ENCODE measurements at places on chromosomes 4 and X. TPM values are rescaled to one million over a fixed set of nuclear protein-coding genes. Genes with fewer than 3 reads are reported as not detected.

Gene GPRASP3
- 4.7 TPM for total RNA-seq

Gene HTR2C
- total RNA-seq, result not detected

Gene SASH3
- total RNA-seq, result not detected

Gene STS
- 4.9 TPM for total RNA-seq

Gene PAGE5
- total RNA-seq, result not detected

Gene ZCCHC18
- total RNA-seq, result 3.3 TPM

Gene SYP
- 0.13 TPM for total RNA-seq

Gene DOK7
- not detected for total RNA-seq

Gene HHIP
- 90.9 TPM for total RNA-seq

Gene FDCSP
- total RNA-seq, result not detected

Gene ALAS2
- not detected for total RNA-seq

Gene TCEAL6
- not detected for total RNA-seq

Gene DCTD
- total RNA-seq, result 73.2 TPM

Gene GDPD2
- not detected for total RNA-seq

Gene ATP2B3
- not detected for total RNA-seq

Gene WDR17
- under 0.01 TPM for total RNA-seq

Gene SFRP2
- total RNA-seq, result not detected

Gene PHF8
- total RNA-seq, result 20.0 TPM

Gene MCUB
- total RNA-seq, result 36.5 TPM

Gene RNF150
- total RNA-seq, result 0.25 TPM

Gene HMGN5
- 1.1 TPM for total RNA-seq

Gene CXXC4
- under 0.01 TPM for total RNA-seq

Gene ADH7
- total RNA-seq, result not detected

Gene RS1
- not detected for total RNA-seq

Gene ETDC
- not detected for total RNA-seq

Gene ADAMTS3
- total RNA-seq, result 0.90 TPM

Gene TMEM154
- 0.63 TPM for total RNA-seq

Gene RIPPLY1
- total RNA-seq, result not detected

Gene HSFX1
- total RNA-seq, result 0.26 TPM

Gene PAGE4
- total RNA-seq, result not detected

Gene C4orf17
- not detected for total RNA-seq

Gene PPP4R3C
- total RNA-seq, result not detected

Gene CT83
- total RNA-seq, result not detected

Gene PRKG2
- not detected for total RNA-seq

Gene COL25A1
- total RNA-seq, result 0.13 TPM

Gene MAGEA10
- not detected for total RNA-seq

Gene ATP1B4
- not detected for total RNA-seq

Gene XAGE5
- not detected for total RNA-seq

Gene KLKB1
- total RNA-seq, result 1.1 TPM

Gene ADRA2C
- total RNA-seq, result under 0.01 TPM

Gene PHOX2B
- not detected for total RNA-seq

Gene CPXCR1
- not detected for total RNA-seq

Data from dermis microvascular lymphatic vessel endothelial cell (primary cell).